Activated naive CD8-positive, alpha-beta T cell treated with anti-CD3 and anti-CD28 coated beads, Interleukin-2, amount 50 U/mL, for 16 hours (primary cell): ENCODE measurements at places on chromosomes 2 and 18.

- no peak for DNase-seq
Measured at GRCh38 chr2:121524685-121525425, 5.8 kb upstream of the RNU4ATAC start.

DNA sequence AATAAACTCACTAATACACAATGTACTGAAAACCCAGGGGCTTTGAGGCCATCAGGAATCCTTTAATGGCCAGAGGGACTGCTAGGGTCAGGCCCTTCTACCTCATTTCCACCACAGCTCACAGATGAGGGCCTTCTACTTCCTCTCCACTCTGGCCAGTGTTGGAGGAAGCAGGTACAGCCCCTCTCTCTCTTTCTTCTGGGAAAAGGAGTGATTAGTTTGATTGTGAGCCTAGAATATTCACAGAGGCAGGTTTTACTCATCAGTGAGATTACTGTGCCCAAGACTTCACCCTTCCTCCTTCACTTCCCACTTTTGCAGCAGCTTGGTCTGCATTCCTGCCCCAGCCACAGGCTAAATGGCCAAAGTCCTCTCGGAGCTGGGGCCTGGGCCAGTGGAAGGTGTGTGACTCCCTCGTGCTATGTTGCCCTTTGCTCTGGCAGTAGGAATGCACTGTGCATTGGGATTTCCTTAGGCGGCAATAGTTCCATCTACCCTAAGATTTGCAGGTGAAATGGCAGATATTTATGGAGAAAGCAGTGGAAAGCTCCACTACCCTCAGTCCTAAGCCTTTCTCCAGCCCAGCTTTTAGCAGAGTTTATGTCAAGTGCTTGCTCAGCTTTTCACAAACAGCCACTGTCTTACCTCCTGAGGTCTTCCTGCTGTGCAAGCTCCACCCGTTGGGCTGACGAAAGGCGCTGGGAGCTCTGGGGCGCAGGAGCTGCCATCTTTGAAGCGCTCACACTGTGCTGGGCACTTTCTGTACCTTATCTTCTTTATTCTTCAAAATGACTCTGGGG lies 36.2 kb upstream of the YES1 start:
- no peak for DNase-seq

- no peak for DNase-seq
Measured at GRCh38 chr2:137254052-137254451, 488.7 kb downstream of the THSD7B start.

DNA sequence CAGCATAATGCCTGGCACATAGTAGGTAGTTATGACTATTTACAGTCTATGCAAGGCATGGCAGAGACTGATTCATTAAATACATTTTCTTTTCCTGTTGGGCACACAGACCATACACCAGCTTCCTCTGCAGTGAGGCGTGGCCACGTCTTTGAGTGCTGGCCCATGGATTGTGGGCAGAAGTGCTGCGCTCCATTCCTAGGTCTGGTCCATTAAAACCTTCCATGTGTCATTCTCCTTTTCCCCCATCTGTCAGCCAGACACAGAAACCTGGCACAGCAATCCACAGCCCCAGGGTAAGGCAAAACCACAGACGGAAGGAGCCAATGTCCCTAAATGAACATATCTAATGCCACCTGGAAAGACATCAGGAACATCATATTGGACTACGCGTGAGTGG lies 141.9 kb downstream of the TTC32 start:
- DNase-seq = no peak

DNA sequence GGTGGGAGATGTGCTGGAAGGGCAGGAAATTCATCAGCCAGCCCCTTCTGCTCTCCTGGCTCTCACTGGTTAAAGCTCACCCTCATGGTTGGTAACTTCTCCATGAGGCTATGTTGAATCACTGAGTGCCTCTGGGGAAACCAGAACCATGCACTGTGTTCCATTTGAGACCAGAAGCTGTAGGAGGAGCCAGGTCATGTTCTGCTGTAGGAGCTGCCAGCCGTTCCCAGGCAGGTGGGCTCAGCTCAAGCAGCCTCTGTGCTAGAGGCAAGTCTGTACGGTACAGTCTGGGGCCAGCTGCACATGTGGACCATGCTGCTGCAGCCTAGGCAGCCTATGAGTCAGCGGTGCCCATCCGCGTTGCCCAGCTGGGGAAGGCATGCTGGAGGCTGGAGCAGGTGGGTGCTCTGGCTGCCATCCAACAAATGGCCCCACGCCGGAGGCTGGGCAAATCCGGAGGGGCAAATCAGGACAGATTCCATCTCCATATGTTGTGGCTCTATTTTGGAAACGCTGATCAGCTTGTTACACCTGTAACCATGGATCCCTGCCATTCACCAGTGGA lies 22.0 kb upstream of the KCNF1 start:
- no peak for DNase-seq

DNA sequence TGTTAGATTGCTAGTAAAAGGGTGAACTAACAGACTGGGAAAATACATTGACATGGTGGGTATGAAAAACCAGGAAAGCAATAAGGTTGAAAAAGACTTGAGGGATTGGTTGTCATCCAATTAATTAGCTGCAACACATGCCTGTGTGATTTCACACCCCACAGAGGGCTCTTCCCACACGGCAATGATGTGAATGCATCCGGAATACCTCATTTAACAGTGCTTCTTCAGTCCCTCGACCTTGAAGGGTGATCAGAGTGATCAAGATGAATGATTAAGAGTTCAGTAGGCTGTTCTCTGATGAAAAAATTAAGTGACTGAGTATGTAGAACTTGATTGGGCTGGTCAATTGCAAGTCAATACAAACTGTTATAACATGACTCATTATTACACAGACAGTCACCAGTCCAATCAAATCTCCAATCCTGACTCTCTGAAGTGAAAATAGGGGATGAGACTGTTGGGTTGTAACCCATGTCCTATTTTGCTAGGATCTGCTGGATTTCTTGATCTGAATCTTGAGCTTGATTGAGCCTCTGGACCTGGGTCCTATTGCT lies 924.9 kb upstream of the FAM98A start:
- no peak for DNase-seq

- no peak for DNase-seq
Measured at GRCh38 chr2:57199663-57200062, 846.9 kb upstream of the VRK2 start.

GRCh38 chr2:38788306-38788705 lies 10.3 kb downstream of the GEMIN6 start:
- no peak for DNase-seq

GRCh38 chr2:2026252-2026831 lies 282.0 kb upstream of the PXDN start:
- no peak for DNase-seq

- no peak for DNase-seq
Measured at GRCh38 chr2:12192762-12193161, 446.3 kb downstream of the LPIN1 start.
